Hematopoietic multipotent progenitor cell treated with erythropoietin and hydrocortisone succinate and interleukin-3 and kit ligand, for 4 days (in vitro differentiated cells): ENCODE measurements at places on chromosomes 3 and 15.

GRCh38 chr15:64456634-64457108 is 3.7 kb upstream of the ZNF609 start:
- peak; percentile 58 for DNase-seq

GRCh38 chr15:101014921-101015841 is 96.0 kb downstream of the LRRK1 start:
- DNase-seq, result peak; percentile 74

GRCh38 chr3:122421101-122421500 is 5.2 kb upstream of the WDR5B start:
- no peak for DNase-seq

DNA sequence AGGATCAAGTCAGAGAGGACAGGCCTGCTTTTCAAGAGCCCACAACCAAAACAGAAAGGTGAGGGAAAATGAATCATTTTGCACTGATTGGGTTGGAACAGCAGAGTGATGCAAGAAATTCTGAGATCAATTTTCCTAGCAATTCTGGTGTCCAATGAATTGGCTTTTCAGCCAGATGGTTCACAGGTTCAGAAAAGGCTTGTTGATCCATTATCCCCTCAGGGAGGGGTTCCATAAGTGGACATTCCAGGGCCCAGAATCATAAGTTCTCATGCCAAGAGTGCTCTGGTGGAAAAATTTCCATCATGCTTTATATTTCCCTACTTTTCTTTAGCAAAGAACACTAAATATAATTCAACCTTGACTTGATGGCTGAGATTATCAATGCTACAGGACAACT is 16.2 kb downstream of the RBP2 start:
- DNase-seq, result no peak

DNA sequence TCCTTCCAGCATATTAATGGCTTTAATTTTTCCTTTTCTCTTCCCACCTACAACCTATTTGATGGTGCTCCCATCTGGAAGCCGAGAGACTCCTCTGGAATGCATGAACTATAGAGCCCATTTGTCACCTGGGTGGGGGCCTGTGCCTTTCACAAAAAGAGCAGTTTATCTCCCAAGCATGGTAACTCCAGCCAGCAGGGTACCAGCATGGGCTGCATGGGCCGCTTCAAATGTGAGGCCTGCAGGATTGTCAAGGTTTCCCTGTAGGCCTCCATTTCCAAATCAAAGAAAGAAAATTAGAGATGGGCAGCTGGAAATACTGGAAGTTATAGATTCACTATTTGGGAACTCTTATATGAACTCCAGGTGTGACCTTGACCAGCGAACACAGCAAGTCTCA is 50.7 kb upstream of the SKOR1 start:
- DNase-seq, result no peak

- peak; percentile 59 for DNase-seq
These were observed 4.2 kb upstream of the TRAT1 start for GRCh38 chr3:108818404-108818803.

DNA sequence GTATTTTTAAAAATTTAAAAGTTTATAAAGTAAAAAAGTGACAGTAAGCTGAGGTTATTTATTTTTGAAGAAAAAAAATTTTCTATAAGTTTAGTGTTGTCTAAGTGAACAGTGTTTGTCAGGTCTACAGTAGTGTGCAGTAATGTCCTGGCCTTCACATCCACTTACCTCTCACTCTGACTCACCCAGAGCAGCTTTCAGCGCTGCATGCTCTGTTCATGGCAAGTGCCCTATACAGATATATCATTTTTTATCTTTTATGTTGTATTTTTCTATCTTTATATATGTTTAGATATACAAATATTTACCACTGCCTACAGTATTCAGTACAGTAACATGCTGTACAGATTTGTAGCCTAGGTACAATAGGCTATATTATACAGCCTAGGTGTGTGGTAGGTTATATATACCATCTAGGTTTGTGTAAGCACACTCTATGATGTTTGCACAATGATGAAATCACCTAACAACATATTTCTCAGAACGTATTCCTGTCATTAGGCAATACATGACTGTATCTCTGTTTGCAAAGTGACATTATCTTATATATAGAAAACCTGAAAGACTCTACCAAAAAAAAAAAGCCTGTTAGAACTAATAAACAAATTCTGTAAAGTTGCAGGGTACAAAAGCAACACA is 75.9 kb upstream of the TMC3 start:
- DNase-seq, result no peak

DNA sequence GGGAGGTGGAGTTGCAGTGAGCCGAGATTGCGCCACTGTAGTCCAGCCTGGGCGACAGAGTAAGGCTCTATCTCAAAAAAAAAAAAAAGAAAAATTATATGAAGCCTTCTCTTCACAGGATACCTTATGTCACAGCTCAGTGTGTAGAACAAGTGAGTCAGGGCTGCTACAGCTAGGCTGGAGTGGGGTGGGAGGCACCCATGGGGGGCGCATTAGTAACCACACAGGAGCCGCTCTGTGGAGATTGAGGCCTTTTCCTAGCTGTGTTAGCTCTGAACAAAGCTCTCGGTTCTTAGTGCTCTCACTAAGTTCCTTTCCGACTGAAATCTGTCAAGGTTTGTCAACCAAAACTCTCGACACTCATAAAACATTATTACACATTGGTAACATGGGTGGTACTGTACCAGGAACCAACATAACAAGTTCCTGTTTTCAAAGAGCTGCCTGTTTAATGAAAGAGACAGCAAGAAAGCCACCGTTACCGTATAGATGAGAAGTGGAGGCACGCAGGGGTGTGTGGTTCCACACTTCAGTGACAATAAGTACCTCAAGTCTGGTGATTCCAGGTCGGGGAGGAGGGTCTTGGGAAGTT is 4.5 kb downstream of the LRRC31 start:
- peak; percentile 66 for DNase-seq

DNA sequence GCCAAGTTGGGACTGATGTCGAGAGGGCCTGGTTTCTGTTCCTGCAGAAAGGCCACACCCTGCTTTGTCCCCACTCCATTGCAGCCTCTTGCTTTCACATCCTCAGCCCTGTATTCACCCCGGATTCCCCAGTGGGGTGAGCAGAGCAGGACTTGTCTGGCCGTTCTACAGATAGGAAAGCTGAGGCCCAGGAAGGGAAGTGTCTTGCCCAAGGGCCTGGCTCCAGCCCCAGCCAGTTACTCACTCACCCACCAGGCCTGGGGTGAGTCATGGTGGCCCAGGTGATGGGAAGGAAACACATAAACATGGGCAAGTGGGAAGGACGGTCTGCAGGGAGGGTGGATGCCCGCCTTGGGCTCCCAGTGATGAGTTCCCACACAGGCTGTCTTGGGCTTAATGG is 6.1 kb upstream of the DUSP7 start:
- no peak for DNase-seq

DNA sequence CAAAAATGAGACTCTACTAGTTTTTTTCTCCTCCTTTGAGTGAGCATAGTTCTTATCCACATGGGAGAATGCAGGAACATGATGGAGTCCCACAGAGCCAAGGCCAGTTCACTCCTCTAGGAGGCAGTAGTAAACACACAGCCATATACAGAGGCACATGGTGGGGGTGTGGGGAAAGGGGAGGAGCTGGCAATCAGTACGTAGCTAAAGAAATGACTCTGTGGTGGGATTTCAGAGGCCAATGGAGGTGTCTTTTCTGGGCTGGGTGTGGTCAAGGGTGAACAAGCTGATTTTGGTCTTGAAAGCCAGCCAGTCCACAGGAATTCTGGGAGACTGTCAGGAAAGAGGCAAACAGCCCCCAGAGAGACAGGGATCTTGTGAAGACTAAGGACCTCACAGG is 6.6 kb upstream of the RAB11A start:
- peak; percentile 89 for DNase-seq

- no peak for DNase-seq
These were observed 157.1 kb upstream of the TMC3 start for GRCh38 chr15:81531109-81531592.

DNA sequence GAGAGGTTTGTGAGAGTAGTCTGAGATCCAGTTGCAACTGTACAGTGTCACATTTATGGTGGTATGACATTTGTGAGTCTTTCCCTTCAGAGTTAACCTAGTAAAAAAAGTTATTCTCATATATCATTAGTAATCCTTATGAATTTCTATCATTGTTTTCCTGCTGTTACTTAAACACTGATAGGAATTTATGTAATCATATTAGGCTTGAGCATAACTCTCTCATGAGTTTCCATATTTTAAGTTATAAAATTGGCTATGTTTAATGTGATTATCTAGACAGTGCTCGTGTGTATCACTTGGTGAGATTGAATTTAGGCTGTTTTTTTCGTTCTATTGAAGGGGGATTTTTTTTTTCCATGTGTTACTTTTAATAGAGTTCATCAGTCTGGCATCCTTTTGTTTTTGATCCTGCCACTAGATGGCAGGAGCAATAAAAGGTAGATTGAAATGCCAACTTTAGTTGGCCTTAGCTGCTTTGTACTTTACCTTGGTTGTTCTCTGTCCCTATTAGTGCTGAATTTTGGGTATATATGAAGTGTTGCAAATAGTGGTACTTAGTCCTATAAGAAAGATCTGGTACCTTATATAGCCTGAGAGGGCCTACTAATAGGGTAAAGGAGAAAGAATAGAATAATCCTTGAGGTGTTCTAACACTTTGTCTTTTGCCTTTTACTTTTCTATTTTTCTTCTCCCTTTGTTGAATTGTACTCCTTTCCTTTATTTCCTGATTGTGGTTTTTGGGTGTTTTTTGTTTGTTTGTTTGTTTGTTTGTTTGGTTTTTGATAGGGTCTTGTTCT is 17.9 kb downstream of the STT3B start:
- DNase-seq, result peak; percentile 70
